ENCODE measurements at places on chromosomes 1 and 21. TPM values are rescaled to one million over a fixed set of nuclear protein-coding genes. Genes with fewer than 3 reads are reported as not detected.

DCST1 gene
- not detected for total RNA-seq

LMX1A gene
- 0.59 TPM for total RNA-seq

SLC9C2 gene
- total RNA-seq, result not detected

SPRR1A gene
- not detected for total RNA-seq

OR6N1 gene
- total RNA-seq, result not detected
